ENCODE measurements at places on chromosomes 5 and 9.

DNA sequence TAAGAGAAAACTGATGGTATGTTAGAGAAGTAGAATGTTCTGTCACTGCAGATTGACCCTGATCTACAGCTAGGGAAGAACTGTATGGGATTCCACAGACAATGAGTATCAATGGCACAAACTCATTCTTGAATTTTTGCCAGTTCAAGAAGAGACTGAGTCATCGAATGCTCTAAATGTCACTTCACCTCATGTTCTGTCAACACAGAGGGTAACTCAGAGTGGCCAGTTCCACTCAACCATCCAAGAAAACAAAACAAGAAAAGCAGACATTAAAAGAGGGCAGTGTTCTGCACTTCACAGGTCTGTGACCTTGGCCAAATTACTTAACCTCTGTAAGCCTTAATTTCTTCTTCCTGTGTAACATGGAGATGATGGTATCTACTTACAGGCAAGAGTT is 132.2 kb upstream of the HMHB1 start:
- DNase-seq: no peak

DNA sequence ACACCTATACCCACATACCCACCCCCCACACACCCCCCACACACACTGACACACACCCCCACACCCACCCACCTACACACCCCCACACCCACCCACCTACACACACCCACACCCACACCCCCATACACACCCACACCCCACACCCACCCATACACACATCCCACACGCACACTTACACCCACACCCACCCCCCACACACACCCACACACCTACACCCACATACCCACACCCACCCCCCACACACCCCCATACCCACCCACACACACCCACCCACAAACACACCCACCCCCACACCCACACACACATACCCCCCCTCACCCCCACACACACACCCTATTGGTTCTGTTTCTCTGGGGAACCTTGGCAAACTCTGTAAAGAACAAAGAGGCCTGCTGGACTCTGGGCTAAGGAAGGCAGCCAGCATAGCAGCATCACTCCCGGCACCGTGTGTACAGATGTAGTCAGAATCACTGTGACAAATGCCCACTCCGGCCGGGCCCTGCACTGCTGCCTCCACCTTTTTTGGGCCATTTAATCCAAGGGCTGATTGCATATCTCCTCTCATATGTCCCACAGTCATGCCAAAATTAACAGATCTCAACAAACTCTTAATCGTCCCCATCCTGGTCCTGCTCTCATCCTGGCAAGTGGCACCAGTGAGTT is 42.3 kb downstream of the COL23A1 start:
- DNase-seq: no peak

GRCh38 chr5:178323541-178323865 is 90.9 kb upstream of the PHYKPL start:
- DNase-seq: no peak

- no peak for DNase-seq
Observed at GRCh38 chr5:113384782-113385285, 50.0 kb downstream of the TSSK1B start.

- DNase-seq: no peak
Observed at GRCh38 chr9:97907046-97907445, 15.3 kb downstream of the TRMO start.

DNA sequence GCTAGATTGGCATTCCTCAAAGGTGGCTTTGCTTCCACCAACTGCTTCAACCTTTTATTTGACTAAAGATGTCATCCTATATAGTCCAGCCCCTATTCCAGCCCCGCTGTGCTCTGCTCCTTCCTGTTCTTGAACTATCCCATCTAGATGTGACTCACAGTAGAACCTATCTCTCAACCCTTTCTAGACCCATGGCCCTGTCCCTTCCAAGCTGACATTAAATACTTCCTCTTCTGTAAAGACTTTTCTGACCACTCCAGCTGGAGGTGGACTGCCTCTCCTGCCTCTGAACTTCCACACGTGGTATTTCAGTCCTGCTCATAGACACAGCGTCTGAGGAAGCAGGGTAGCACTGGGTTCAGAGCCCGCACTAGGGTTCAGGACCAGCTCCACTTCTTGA is 32.4 kb downstream of the OSTF1 start:
- no peak for DNase-seq

GRCh38 chr9:107020040-107020530 is 157.1 kb downstream of the ZNF462 start:
- no peak for DNase-seq

DNA sequence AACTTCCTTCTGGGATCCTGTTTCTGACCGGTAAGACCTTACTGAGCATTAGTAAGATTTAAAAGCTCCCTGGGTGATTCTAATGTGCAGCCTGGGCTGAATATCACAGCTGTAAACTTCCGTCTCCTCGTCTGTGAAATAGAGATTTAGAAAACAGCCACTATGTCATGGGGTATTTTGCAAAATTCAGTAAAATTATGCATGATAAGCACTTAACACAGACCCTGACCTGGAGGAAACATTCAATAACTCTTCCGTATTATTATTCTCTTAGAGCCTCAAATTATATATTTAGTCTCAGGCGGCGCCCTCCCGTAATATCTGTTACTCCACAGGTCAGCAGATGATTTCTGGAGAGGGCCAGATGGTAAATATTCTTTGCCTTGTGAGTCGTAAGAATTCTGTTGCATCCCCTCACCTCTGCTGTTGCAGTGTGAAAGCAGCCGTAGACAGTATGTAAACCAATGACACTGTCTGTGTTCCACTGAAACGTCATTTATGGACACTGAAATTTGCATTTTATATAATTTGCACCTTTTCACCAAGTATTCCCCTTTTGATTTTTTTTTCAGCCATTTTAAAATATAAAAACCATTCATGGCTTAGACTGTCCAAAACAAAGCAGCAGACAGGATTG is 39.2 kb upstream of the RARS1 start:
- no peak for DNase-seq

- DNase-seq: no peak
Observed at GRCh38 chr5:86070719-86071118, 547.0 kb upstream of the COX7C start.

GRCh38 chr5:71891856-71892255 is 172.8 kb downstream of the CARTPT start:
- DNase-seq: no peak

DNA sequence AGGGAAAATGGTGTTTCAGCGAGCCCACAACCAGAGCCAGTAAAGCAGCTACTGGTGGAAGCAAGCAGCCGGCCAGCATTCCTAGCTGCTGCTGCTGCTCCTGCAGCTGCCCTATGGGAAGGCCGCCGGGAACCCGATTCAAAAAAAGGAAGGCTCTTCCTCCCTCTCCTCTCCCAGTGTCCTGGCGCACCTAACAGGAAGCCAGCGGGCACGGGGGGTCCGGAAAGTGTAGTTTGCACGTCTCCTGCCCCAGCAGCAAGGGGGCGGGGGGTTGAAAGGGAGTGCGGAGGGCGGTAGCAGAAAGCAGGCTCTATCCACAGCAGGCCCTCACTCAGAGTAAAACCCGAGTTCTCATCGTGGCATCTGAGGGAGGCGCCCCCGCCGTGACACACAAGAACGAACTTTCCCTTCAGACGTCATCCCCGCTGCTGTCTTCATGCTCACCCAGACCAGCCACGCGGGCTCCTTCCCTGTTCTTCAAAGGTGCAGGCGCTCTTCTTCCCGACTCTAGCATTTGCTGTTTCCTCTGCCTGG is 16.5 kb downstream of the GRXCR2 start:
- no peak for DNase-seq

DNA sequence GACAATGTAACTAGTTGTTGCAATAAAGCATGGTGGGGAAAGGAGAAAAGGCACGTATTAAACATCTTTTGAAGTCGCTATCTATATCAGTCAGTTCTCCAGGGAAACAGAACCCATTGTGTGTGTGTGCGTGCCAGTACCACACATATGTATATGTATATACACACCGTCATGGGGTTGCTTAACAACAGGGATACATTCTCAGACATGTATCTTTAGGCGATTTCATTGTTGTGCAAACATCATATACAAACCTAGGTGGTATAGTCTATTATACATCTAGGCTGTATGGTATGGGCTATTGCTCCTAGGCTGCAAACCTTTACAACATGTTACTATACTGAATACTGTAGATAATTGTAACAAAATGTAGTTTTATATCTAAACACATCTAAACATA is 2.3 kb downstream of the CDKN2B-AS1 start:
- no peak for DNase-seq

GRCh38 chr5:53392073-53392472 is 88.4 kb upstream of the FST start:
- no peak for DNase-seq

DNA sequence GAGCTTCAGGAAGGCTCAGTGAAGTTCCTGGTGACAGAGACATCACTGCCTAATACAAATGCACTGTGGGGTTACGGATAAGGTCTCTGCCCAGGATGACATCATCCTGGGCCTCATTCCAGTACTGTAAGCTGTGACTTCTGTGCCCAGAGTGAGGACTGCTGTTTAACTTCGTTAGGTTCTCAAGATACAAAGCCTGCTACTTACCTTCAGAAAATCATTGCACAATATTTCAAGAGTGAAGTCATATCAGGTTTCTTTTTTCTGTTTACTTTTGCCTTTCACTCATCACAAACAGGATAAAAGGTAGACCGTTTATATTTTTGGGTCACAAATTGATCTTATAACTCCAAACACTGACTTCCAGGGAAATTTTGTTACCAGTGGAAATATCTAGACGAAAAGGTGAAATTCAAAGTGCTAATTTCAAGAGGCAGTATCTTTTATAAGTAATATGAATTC is 241.2 kb downstream of the PIK3R1 start:
- no peak for DNase-seq

- no peak for DNase-seq
Observed at GRCh38 chr9:132267660-132268059, 87.1 kb downstream of the SETX start.

DNA sequence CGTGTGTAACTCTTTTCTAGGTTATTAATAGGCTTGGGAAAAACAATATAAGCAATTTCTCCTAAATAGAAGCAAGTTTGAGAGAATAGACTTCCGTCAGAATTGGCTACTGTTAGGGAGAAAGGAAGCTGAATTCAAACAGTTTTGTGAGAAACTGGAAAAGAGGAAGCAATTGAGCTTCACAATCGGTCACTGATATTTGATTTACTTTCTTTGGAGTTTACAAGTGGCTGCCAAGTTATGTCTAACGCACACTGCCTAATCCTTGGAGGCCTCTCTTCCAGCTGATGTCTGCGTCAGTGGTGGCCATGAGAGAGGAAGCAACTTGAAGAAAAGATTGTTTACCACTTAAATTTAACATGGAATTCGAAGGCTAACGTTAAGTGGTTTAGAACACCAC is 319.5 kb downstream of the ADGRV1 start:
- no peak for DNase-seq

DNA sequence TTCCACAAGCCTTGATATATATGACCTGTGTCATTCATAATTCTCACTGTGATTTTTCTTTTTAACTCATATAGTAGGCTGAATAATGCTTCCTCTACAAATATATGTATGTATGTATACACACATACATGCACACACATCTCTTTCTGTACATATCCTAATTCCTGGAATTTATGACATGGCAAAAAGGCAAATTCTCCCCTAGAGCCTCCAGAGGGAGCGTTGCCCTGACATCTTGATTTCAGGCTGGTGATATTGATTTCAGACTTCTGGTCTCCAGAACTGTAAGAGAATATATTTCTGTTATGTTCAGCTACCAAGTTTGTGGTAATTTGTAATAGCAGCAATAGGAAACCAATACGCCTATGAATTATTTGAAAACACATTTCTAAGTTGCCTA is 166.6 kb upstream of the GAS1 start:
- DNase-seq: no peak

DNA sequence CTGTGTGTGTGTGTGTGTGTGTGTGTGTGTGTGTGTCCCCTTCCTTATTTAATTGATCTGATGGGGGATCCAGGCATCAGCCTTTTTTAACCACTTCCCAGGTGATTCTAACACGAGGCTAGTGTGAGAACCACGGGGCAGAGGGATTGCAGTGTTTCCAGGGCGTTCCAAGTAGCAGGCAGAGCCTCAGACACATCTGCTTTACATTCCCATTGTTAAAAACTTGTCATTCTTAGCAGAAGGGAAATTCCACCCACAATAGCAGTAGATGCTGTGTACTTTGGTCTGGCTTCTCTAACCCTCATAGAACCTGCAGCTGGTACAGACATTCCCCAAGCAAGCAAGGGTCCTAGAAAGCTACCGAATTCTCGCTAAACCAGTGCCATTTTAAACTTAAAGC is 81.9 kb upstream of the SLC30A5 start:
- DNase-seq: no peak

- DNase-seq: no peak
Observed at GRCh38 chr9:135468854-135469521, 10.6 kb upstream of the PPP1R26 start.

DNA sequence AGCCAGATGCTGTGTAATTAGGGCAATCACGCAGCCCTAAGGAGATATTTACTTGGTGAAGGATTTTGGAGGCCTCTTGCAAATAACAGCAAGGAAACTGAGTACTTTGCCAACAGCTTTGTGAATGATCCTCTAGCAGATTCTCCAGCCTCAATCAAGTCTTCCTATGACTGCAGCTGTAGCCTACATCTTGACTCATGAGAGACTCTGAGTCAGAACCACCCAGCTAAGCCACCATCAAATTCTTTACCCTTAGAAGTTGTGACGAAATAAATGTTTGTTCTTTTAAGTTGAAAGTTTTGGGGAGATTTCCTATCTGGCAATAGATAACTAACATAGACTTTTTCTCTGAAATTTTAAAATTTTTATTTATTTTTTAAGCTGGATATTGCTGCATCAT is 237.6 kb upstream of the CCNH start:
- no peak for DNase-seq

DNA sequence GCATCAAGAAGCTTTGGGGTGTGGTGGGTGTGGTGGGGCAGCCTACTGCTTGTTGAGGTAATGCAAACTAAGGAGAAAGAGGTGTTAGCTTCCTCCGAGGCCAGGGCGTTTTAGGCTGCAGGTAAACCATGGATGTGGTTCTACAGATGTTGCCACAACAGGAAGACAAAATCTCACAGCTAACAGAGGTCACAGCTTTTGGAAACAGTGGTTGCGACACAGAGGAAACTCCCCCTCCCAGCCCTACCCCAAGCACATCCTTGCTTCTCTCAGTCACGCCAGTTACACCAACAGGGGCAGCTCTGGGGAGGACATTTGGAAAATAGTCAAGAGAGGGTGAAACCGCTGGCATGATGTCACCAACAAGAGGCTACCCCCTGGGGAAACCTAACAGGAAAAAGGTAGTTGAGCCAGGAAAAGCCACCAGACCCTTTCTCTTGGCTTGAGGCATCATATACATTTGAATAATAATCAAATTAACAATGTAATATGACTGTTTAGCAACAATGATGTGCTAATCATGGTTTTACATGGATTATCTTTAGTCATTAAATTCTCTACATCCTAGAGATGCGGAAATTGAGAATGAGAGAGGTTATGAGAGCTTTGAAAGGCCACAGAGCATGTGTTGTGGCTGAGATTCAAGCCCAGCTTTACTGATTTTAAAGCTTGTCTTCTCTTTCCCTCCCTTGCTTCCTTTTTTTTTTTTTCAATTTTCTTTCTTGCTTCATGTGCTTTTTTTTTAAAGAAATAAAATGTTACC is 82.2 kb upstream of the IL12B start:
- DNase-seq: no peak

GRCh38 chr5:31116466-31117031 is 76.9 kb upstream of the CDH6 start:
- no peak for DNase-seq

GRCh38 chr5:167850911-167851310 is 440.5 kb upstream of the WWC1 start:
- DNase-seq: no peak
